ENCODE measurements at places on chromosomes 12 and 14. TPM values are rescaled to one million over a fixed set of nuclear protein-coding genes. Genes with fewer than 3 reads are reported as not detected.

Gene CFAP54
- total RNA-seq = 1.4 TPM

Gene MDM1
- total RNA-seq = 9.7 TPM

Gene PARP2
- 4.3 TPM for total RNA-seq

Gene ALG10B
- 1.4 TPM for total RNA-seq

Gene VRTN
- total RNA-seq = not detected

Gene CCDC77
- total RNA-seq = 4.3 TPM

Gene PGAM5
- total RNA-seq = 29.0 TPM

Gene SMOC1
- 0.65 TPM for total RNA-seq

Gene IRF2BPL
- total RNA-seq = 29.7 TPM

Gene KRT85
- not detected for total RNA-seq

Gene TUBA1B
- total RNA-seq = 788 TPM

Gene C14orf180
- total RNA-seq = not detected

Measured in smooth muscle cell of bladder (primary cell).